Stimulated activated CD8-positive, alpha-beta memory T cell treated with anti-CD3 and anti-CD28 coated beads, Interleukin-7, amount 100 ng/mL, for 48 hours (primary cell): ENCODE measurements at places on chromosomes 11 and 22.
A peak's percentile ranks its signal among the peaks of the same experiment; 100 is the strongest.

DNA sequence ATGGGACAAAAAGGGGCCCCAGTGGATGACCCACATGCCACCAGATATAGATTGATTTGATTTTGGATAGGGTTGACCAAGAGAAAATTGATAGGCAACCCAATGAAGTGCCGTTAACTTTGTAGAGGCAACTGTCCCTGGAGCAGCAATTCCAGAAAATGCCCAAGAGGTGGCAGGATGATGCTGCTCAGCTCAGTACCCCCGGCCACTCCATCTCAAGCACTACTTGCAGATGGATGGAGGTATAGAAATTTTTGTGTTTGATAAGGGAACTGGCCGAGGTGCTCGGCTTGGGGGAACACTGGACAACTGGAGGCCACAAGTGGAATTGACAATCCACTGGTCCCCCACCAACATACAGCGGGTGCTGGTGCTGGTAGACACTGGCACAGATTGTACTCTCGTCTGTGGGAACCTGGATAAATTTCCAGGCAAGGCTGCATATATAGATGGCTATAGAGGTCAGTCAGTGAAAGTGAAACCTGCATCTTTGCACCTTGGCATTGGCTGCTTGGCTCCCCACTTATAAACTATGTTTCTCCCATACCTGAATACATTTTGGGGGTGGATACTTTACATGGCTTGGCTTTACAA lies 86.3 kb downstream of the CCDC83 start:
- no peak for DNase-seq

DNA sequence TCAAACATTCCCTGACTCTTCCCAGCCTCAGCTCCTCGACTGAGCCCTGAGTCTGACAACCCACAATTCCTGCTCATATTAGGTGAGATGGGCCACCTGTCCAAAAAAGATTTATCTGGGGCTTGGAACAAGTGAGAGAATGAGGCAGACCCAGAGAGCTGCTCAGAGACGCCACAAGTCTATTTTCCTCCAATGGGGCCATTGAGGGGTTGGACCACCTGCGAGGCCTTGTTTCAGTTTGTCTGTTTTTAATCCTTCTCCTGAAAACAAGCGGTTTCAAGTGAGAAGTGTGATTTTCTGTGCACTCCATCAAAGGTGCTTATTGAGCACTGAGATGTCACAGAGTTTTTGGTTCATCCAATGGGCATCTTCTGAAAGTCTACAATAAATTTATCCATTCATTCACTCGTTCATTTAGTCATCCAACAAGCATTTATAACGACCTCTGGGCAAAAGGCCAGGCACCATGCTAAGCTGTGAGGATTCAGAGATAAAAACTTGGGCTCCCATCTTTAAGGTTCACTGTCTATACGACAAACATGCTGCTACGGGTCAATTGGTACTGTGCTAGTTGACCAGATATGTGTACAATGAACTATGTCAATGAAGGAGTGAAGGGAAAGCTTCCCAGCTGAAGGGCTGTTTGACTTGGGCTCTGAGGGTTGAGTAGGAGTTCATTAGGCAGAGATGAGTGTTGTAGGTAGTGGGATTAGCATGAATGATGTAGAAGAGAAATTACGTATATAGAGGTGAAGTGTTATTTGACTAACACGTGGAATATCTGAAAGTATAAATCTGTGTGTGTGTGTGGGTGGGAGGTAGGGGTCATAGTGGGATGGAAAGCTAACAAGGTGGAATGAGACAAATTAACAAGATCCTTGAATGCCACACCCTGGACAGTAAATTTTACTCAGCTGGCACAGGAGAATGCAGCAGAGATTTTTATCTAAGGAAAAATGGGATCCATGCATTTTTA lies 168.9 kb downstream of the MIAT start:
- no peak for DNase-seq

DNA sequence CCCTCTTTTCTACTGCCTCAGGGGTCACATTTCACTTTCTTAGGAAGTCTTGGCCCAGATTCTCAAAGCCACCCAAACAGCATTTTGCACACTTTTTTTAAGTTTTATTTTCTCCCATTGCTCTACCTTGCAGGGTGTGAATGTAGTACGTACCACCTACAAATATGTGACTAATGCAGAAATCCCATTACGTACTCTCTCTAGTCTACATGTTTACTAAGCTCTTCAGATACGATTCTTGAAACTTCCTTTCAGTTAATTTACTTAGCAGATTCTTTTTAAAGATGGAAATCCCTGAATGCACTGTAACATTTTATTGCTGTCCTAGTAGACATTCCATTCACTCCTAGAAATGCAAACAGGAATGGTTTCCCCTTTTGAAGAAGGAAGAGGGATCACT lies 61.3 kb downstream of the LRRC4C start:
- no peak for DNase-seq

DNA sequence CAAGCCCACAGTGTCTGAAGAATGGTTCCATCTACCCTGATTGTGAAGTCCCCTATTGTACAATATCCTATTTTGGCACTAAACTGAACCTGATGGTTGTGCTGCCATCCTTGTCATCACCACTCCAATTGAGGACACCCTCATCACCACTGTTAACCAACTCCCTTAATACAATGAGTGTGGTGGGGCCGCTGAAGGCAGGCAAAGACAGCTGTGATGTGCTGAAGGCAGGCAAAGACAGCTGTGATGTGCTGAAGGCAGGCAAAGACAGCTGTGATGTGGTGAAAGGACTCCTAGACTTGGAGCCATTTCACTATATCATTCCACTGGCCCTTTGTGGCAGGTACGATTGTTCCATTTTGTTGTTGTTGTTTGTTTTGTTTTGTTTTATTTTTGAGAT lies 481.6 kb downstream of the SOX6 start:
- DNase-seq, result no peak

GRCh38 chr22:23862103-23862502 lies 4.4 kb downstream of the SLC2A11 start:
- peak; percentile 43 for DNase-seq

DNA sequence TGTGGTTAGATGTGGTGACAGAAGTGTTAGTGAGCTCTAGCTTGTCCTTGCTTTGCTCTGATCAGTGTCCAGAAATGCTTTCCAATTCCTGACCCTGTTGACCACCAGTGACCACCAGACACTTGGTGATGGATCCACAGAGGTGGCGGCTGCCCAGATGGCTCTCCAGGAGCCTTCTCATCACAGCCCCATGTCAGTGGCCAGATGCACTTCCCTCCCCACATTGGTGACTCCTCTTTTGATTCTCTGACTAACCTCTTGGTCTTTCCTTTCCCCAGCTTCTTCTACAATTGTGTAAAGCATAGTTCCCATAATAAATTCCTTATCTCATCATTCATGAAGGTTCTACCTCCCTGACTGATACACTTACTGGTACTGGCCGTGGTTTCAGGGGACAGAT lies 40.1 kb upstream of the CXCR5 start:
- DNase-seq, result no peak

DNA sequence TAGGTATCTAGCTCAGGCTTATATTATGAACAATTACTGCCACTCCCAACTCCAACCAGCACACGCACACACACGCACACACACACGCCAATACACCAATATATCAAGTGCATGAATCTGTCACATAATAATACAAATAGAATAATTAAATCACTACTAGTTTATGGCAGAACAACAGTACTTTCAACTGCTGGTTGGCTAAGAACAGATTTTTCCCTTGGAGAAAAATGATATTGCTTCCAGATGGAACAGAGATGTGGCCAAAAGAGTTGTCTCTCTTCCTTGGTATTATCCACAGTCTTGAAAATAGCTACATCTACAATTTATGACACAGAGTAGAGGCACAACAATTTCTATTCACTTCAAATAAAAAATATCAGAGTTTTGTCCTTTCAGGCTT lies 538.3 kb upstream of the FAT3 start:
- DNase-seq, result no peak

GRCh38 chr22:20464096-20464614 lies 26.5 kb upstream of the SCARF2 start:
- peak; percentile 2 for DNase-seq

- no peak for DNase-seq
These were observed 830.4 kb upstream of the FAT3 start for GRCh38 chr11:91394073-91394726.

- DNase-seq, result no peak
These were observed 87.9 kb upstream of the SORL1-AS1 start for GRCh38 chr11:121540627-121541026.

DNA sequence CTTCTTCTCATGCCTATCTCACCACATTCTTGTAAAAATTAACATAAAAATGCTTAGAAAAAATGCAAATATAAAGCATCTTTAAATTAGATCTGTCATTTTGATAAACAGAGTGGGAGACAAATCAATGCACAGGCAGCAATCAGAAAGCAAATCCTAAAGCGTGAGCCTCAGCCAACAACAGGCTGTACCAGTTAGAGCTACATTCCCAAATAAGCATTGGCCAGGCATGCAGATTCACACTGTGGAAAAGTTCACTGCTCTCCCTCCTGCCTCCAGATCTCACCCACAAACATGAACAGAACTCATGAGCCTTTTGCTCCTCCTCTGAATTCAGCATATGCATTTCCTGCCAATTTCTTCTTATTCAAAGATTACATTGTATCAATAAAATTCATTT lies 115.2 kb upstream of the FAT3 start:
- DNase-seq, result no peak

GRCh38 chr11:36598051-36598450 lies at the start of gene RAG2:
TSS of gene RAG2 (minus strand) at chr11:36598236. CDS start at chr11:36594168, 4,068 bp downstream.
- no peak for DNase-seq

DNA sequence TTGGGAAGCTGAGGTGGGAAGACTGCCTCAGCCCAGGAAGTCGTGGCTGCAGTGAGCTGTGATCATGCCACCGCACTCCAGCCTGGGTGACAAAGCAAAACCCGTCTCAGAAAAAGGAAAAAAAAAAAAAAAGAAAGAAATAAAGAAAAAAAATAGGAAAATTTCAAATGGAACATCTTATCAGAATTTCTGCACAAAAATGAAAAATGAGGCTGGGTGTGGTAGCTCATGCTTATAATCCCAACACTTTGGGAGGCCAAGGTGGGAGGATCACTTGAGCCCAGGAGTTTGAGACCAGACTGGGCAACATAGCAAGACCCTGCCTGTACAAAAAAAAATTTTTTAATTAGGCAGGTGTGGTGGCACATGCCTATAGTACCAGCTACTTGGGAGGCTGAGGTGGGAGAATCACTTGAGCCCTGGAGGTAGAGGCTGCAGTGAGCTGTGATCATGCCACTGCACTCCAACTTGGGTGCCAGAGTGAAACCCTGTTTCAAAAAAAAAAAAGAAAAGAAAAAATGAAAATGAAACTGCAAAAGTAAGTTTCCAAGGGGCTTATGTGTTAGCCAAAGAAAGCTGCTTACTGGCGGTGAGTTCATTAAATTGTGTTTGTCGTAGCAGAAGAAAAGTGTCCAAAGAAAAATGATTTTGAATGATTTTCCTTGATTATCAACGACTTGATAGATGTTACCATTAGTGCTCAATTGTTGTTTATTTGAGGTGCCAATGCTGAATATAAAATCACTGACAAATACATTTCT lies 7.5 kb upstream of the CRKL start:
- DNase-seq, result no peak

GRCh38 chr11:123056835-123057491 lies 5.0 kb downstream of the HSPA8 start:
- DNase-seq, result no peak

DNA sequence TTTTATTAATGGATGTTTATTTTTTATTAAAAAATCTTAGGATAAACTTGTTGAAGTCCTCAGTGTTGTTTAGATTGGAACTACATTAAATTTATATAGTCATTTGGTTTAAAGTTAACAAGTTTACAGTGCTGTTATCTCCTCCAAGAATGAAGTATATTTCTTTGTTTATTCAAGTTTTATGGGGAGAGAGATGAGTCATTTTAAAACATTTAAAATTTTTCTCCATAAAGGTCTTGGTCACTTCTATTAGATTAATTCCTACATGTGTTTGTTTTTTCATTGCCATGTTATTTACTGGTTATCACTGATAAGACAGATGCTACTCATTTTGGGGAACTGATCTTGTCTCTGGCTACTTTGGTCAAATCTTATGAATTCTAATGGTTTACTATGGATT lies 429.6 kb downstream of the METTL15 start:
- DNase-seq, result no peak

DNA sequence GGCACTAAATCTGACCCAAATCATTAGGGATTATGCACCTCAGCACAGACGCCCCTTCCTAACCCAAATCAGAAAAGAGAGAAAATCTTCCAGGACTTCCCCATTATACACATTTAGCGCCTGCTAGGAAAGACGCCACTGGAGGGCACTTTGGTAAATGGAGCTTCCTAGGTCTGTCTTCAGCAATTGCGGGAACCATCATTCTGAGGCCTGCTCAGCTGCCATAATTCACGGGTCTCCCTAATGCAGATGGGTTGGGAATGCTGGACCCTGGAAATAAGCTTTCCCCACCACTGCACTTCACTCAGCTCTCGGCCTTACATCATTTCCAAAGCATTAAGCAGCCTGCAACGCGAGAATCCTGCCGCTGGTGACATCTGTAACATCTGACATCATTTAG lies 86.2 kb upstream of the OPCML start:
- no peak for DNase-seq

GRCh38 chr11:126378763-126379162 lies 23.3 kb downstream of the ST3GAL4 start:
- DNase-seq, result no peak

GRCh38 chr11:106961518-106961917 lies 56.8 kb downstream of the GUCY1A2 start:
- DNase-seq, result no peak

DNA sequence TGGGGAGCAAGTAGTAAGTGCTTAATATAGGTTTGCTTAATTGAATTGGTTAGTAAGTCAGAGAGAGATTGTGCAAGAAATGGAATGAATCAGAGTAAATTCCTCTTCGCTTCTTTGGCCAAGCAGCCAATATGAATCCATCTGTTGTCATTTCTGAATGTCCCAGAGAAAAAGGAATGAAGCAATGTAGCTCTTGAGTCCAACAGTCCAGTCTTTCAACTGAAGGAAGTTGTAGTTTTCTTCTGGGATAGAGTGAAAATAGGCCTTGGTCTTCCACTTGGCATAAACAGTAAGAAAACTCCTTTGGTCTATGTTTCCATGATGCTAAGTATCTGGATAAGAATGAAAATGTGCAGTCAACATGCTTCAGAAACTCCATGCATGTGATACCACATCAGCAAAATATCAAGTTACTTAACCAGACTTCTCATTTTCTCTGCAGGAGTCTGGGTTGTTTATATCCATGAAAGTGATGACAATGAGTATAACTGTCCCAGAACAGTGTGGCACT lies 1.8 kb upstream of the FIBIN start:
- no peak for DNase-seq

- DNase-seq, result no peak
These were observed at the start of gene C11orf52 for GRCh38 chr11:111918390-111919256. TSS of gene C11orf52 (plus strand) at chr11:111918913. CDS start at chr11:111918973, 60 bp downstream.

DNA sequence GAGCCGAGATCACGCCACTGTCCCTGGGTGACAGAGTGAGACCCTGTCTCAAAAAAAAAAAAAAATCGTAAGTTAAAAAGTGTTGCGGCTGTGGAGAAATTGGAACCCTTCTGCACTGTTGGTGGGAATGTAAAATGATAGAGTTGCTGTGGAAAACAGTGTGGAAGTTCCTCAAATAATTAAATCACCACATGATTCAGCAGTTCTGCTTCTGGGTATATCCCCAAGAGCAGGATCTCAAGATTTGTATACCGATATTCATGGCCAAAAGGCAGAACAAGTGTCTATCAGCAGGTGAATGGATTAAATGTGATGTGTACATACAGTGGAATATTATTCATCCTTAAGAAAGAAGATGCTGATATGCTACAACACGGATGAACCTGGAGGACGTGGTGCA lies 3.8 kb downstream of the SELENOO start:
- no peak for DNase-seq

GRCh38 chr11:20594274-20595061 lies 4.9 kb upstream of the SLC6A5 start:
- DNase-seq, result no peak
